Memory B cell (primary cell): ENCODE measurements at places on chromosomes 16 and 17.
A peak's percentile ranks its signal among the peaks of the same experiment; 100 is the strongest.

- no peak for DNase-seq
Observed at GRCh38 chr16:21053590-21053989, 97.1 kb downstream of the DNAH3 start.

DNA sequence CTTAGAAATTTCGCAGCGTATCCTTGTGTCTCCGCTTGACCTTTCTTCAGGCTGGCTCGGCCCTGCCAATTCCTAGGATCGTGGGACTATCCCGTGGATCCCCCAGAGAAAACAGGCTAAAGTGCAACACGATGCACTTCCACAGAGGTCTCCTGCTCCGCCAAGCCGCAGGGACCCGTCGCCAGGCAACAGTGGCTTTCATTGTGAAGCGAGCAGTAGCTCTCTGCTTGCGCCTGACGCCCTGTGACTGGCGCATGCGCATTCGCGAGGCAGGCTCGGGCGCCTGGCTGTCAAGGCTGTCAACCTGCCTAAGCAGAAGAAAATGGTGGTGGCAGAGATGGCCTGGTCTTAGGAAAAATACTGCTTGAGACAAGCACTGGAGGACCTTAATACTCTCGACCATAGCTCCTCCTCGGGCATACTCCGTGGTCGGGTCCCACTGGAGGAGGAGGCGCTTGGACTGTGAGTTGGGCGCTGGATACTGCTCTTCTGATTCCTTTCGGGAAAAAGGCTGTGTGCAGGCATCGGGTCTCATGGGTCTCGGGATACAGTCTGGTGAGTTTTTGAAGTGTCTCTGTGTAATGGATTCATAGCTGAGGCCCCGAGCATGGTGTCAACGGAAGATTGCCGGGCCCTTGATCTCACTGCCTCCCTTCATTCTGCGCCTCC lies 2336.1 kb downstream of the TP53TG3F start:
- no peak for DNase-seq

DNA sequence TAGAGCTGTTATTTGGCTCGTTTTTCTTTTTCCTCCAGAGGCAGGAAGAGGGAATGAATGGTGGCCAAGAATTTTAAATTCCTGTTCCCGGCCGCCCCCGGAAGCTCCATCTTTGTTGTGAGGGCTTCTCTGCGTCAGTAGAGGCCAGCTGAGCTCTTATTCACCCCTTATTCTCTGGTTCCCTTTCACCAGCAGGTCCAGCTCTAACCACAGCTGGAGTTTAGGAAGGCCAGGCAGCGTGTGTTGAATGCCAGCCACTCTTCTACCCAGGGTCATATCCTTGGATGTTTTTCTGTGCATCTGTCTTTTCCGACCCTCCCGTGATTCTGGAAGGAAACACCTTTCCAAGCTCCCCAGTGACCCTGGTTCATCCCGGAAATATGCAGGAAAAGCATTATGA lies 570.5 kb downstream of the WWOX start:
- no peak for DNase-seq

GRCh38 chr17:58352596-58353388 lies 791 bp upstream of the SUPT4H1 start:
- peak; percentile 19 for DNase-seq

DNA sequence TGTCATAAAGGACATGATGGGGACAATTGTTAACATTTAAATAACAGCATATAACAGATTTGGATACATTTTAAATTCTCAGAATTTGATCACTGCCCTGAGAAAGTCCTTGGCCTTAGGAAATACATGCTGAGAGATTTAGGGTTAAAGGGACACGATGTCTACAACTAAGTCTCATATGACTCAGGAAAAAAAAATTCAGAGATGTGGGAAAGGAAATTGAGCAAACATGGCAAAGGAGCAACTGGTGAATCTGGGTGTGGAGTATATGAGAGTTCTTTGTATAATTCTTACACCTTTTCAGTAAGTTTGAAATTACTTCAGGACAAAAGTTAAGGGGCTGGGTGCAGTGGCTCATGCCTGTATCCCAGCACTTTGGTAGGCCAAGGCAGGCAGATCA lies 18.2 kb downstream of the MPP3 start:
- no peak for DNase-seq

DNA sequence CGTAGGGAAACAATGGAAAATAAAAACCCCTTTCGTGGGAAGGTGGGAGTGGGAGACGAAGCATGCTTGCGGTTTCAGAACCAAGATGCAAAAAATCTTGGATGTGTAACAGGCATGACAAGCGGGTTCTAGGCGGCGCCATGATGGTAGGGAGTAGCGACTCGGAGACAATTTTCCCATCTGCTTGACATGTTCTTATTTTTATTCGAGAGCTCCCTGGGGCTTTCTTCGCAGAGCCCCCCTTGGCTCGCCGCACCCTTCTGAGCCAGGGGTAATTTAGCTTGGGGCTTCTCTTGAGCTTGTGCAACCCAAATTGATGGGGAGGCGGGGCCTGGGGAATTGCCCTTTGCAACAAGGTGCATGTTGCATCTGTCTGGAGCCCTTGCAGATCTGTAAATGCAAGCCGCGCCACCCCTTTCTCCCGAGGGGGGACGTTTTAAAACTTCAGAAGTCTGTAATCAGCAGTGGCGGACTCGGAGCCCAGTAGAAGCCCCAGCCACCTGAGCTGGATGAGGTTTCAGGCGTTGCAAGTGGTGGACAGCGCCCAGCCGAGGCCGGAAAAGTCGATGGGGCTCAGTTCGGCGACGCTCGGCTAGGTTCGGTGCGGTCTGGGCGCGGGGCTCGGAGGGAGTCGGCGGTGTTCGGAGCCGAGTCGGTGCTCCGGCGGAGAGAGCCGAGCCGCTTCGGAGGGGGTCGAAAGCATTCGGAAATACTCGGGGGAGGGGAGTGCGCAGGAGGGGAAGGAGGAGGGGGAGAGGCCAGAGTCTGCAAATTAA lies 2.9 kb downstream of the GNAO1 start:
- DNase-seq, result peak; percentile 63

DNA sequence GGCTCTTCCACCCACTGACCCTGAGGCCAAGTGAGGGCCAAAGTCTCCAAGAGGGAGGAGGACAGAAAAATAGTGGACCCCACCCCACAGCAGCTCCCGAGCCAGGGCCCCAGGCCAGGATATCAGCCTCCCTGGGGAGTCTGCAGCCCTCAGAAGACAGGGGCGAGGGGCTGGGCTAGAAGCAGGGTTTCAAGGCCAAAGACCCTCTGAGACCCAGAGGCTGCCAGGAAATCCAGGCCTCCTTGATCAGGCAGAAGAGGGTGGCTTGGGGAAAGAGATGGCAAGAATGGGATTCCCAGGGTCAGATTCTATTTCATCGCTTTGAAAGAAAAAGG lies 156.1 kb downstream of the ZNF423 start:
- no peak for DNase-seq
